GM13976 (cell line): ENCODE measurements at places on chromosomes 3 and 15.

GRCh38 chr15:58146749-58147148 lies 8.6 kb downstream of the AQP9 start:
- no peak for DNase-seq

- no peak for DNase-seq
Observed at GRCh38 chr15:70827721-70828120, 26.2 kb downstream of the LARP6 start.

- DNase-seq = no peak
Observed at GRCh38 chr3:30309961-30310954, 296.1 kb upstream of the TGFBR2 start.

DNA sequence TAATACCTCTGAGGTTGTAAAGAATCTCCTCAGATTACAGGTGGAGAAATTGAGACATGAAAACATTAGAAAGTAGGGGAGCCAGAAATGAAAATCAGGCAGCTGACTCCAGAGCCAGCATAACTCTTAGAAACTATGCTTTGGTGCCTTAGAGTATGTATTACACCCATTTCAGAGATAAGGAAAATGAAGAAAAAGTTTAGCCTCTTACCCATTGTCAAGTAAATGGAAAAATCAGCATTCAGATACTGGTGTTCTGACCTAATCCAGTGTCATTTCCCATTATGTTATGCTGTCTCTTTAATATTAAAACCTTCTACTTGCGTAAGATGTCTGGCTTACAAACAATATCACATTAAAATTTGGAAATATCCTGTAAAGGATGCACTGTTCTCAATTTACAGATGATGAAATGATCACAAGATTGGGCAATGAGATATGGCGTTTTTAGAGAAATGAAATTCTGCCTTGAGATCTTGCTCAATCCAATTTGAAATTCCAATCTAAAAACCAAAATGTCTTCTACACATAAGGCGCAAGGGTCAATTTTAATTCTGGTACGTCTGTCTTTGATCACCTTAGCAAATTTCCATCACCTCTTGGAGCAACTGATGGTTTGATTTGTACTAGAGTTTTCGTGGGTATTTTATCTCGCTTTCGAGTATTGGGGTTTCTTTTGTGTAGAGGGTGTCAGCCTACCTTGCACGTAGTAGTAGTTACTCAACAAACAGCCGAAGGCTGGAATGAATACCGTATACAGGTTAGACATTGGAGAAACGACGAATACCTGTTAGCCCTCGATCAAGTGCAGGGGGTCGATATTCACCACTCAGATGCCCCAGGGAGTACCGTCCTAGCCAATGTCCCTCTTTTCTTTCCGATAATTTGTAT lies 902 bp upstream of the ZCWPW2 start:
- no peak for DNase-seq

- no peak for DNase-seq
Observed at GRCh38 chr15:77375133-77375532, 44.8 kb downstream of the PEAK1 start.

DNA sequence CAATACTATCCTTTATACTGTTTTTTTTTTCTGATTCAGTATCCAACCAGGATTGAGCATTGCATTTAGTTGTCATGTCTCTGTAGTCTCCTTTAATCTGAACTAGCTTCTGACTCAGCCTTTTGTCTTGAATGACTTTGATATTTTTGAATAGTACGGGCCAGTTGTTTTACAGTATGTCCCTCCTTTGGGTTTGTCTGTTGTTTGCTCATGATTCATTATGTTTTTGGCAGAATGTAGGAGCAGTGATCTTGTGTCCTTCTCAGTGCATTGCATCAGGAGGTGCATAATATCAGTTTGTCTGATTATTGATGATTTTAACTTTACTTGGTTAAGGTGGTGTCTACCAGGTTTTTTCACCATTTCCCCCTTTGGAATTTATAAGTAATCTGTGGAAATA lies 20.5 kb downstream of the EXOG start:
- no peak for DNase-seq

DNA sequence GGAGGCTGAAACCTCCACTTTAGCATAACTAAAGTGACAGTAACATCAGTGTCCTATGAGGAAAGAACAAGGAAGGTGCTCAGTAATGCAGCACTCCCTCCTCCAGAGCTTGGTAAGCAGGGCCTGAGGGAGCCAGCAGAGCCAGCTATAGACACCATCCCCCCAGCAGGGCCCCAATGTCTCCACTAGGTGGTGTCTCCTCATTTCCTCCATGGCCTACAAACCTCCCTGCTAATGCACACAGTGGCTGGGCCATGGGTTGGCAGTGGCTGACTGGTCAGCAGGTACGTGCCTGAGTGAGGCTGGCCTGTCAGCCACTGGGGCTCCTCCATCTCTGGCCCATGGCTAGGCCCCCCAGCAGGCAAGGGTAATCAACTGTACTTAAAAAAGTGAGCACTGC lies 13.6 kb downstream of the MRPS25 start:
- DNase-seq = peak; percentile 70

DNA sequence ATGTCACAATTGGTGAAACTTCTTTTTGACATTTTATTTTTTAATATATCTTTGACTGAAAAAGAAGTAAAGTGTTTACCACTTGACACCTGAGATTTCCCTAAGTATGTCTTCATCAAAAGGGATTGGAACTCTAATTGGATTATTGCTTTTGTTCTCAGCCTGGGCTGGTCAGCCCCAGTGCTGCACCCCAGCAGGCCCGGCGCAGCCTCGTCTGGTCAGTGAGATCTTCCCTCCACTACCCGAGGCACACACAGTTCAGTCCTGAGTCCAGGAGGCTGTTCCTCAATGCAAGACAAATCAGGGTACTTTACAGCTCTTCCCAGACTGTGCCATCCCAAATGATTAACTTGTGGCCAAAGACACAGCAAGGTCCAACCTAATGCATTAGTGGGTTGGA lies 146.9 kb upstream of the SEMA6D start:
- DNase-seq = no peak
